Skeletal muscle cell (primary cell): ENCODE measurements at places on chromosomes 1 and 21.

DNA sequence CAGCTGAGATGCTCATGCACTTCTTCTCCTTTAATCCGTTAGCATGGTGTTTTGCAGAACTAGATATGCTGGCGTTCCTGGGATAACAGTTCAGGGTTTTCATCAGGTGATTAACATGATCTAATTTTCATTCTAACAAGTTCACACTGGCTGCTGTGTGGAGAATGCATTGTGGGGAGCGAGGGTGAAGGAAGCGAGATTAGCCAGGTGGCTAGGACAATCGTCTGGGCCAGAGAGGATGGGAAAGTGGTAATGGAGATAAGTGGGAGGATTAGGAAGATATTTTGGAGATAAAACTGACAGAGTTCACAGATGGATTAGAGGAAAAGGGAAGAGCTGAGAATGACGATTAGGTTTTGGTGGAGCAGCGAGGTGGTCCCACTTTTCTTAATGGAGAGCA is 138.1 kb upstream of the MAGI3 start:
- DNase-seq, result no peak

- no peak for DNase-seq
Measured at GRCh38 chr1:79040424-79041082, 34.0 kb upstream of the ADGRL4 start.

GRCh38 chr1:45913731-45914501 is 110.5 kb downstream of the MAST2 start:
- DNase-seq, result no peak

DNA sequence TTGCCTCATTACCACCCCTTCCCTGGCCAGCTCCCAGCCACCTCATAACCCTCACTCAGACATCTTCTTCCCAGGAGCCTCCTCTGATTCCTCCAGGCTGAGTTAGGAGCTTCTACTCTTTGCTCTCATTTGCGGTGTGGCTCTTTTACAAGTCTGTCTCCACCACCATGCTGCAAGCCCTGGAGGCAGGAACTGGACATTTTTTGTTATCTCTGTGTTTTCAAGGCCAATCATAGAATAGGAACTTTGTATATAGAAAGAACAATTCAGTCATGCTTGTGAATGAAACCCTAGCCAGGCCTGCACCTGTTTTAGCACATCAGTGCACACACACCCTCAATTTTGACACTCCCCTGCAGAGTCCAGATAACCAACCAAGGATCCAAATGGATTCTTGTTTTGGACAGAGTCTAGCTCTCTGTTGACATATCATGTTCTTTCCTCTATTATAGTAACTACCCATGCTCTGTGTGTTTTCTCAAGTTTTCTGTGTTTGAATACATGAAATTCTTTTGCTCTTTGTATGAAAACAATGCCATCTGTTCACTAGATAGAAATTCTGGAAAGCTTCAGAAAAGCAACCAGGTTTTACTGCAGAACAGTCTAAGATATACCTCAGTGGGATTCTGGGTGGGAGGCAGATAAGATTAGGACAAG is 60.9 kb upstream of the ZNF648 start:
- DNase-seq, result no peak

GRCh38 chr1:46547481-46548383 is 3.7 kb downstream of the KNCN start:
- DNase-seq, result no peak

DNA sequence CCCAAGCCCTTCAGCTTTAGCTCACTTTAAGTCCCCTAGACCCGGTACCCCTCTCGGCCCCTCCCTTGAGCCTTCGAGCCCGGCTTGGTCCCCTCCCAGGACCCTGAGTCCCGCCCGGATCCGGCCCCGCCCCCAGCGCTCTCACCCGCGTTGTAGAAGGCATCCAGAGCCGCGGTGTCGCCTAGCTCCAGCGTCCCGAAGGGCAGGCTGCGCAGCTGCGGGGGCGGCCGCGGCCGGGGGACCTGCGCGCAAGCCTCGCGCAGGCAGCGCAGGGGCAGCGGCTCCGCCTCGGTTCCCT is 699 bp downstream of the MAP3K6 start:
- no peak for DNase-seq

GRCh38 chr1:203547771-203548421 is 53.9 kb downstream of the OPTC start:
- DNase-seq, result no peak
